ENCODE measurements at places on chromosomes 4 and X. TPM values are rescaled to one million over a fixed set of nuclear protein-coding genes. Genes with fewer than 3 reads are reported as not detected.

The CCSER1 gene
- total RNA-seq, result 2.2 TPM

The PCDH7 gene
- total RNA-seq, result 39.3 TPM

The HSFX3 gene
- not detected for total RNA-seq

The ADGRA3 gene
- 39.9 TPM for total RNA-seq

The SCD5 gene
- 55.7 TPM for total RNA-seq

The PNMA6F gene
- total RNA-seq, result not detected

The GAGE13 gene
- total RNA-seq, result not detected

The SPANXC gene
- not detected for total RNA-seq

The GPC3 gene
- not detected for total RNA-seq

The RAP2C gene
- total RNA-seq, result 35.1 TPM

The TRAM1L1 gene
- total RNA-seq, result 0.57 TPM

The AVPR2 gene
- not detected for total RNA-seq

The RNF150 gene
- total RNA-seq, result 0.22 TPM

The REELD1 gene
- total RNA-seq, result not detected

The HTR2C gene
- total RNA-seq, result not detected

The PDZD4 gene
- under 0.01 TPM for total RNA-seq

The PITX2 gene
- not detected for total RNA-seq

The SLC38A5 gene
- 76.5 TPM for total RNA-seq

The SLC10A7 gene
- total RNA-seq, result 30.5 TPM

The CXXC4 gene
- total RNA-seq, result 0.36 TPM

Measured in thoracic aorta endothelial cell (primary cell).